Omental fat pad (tissue), 4 donors: ENCODE measurements at places on chromosomes 2 and 18. TPM values are rescaled to one million over a fixed set of nuclear protein-coding genes. Genes with fewer than 3 reads are reported as not detected.

Gene DNMT3A
- 18.0 TPM for total RNA-seq

Gene KCMF1
- total RNA-seq: 55.0 TPM

Gene GAREM2
- 2.3 TPM for total RNA-seq

Gene C2orf42
- 11.1 TPM for total RNA-seq

Gene UPP2
- total RNA-seq: not detected

Gene HRH4
- 0.84 TPM for total RNA-seq

Gene C2orf80
- total RNA-seq: not detected

Gene SPP2
- total RNA-seq: not detected

Gene IL36RN
- not detected for total RNA-seq

Gene CD8B2
- not detected for total RNA-seq
